ENCODE measurements at places on chromosomes 5 and 9.

- peak; percentile 73 for DNase-seq
Measured at GRCh38 chr9:4740638-4741364, at the start of gene AK3. TSS of gene AK3 (minus strand) at chr9:4741202. CDS start at chr9:4741087, 115 bp downstream.

GRCh38 chr9:129939431-129939830 is 103.6 kb downstream of the FNBP1 start:
- DNase-seq, result no peak

DNA sequence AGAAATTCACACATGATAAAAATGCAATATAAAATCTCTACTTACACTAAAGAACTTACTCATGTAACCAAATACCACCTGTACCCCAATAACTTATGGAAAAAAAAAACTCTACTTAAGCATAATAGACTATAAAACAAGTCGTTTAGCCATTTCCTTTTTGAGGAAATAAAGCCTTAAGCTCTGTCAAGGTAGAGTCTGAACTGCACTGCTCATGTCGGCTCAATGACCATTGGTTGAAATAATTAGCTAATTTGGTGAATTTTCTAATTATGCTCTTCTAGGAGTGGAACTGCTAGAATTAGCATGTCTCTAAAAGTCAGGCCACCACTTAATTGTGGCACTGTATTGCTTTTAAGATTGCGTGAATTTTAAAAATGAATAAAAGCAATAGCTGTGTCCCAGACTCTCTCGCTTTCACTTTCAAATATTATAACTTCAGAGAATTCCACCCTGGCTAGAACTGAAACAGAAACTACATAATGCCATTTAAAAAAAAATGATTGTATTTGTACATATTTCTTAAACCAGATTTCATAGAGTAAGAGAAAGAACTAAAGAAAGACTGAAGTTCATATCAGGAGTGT is 113.0 kb upstream of the PCA3 start:
- no peak for DNase-seq

DNA sequence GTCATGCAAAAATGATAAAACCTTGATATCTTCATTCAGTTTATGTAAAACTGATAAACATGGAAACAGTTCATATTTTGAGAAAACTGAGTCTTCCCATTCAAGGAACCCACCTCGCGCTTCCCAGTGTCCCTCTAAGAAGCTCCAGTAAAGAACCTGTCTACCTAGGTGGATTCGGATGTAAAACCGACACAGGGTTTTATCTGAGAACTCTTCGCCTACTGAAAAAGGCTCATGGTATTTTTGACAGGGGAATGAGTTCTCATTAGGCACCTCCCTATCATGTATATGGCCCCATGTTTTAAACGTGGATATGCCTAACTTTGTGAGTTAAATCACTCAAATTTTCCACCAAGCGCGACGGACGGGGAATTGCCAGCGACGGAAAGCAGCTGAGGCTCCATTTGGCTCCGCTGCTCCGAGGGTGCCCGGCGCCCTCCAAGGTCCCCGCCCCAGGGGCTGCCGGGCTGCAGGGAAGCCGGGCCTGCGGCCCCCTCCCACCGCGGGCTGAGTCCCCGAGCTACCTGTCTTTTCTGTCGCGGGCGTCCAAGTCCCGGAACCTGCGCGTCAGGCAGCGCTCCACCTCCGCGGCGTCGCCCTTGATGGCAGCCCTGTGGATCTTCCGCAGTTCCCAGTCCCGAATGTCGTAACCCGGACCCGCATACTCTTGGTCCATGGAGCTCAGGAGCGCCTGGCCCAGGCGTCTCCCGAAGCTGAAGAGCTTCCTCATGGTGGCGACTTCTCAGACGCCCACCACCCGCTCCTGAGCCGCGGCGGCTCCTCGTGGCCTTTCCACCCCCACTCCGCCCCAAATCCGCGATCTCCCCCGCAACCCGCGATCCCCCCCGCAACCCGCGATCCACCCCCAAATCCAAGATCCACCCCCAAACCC is 594 bp downstream of the ANKRD18A start:
- no peak for DNase-seq

DNA sequence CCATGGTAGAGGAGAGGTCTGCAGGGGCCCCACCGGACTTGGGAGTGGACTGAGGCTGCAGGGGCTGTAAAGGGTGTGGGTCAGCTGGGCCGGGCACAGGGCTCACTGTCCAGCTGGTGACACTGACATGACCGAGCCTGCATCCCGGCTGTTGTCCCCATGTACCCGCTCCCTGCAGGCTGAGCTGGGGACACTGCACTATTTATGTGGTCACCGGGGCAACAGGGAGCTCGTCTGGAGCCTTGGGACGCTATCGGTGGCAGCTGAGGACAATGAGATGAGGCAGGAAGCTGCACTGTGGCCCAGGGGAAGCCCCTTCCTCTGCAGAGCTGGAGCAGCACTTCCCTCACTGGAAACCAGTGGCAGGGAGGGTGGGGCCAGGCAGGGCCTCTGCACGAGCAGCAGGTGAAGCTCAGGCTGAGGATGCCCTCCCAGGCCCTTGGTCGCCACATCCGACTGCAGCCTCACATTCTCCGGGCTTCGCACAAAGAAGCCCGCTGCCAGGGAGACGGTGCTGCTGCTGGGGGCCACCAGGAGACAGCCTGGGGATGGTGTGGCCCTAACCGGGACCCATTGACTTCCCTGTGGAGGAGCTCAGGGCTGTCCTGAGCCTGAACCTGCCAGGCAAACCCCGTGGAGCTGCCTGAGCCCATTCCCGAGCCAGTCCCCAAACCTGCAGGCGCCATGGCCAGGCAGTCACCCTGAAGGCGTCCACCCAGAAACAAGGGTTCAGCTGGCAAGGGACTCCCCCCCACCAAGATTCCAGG is 26.4 kb downstream of the ZDHHC11B start:
- DNase-seq, result no peak

DNA sequence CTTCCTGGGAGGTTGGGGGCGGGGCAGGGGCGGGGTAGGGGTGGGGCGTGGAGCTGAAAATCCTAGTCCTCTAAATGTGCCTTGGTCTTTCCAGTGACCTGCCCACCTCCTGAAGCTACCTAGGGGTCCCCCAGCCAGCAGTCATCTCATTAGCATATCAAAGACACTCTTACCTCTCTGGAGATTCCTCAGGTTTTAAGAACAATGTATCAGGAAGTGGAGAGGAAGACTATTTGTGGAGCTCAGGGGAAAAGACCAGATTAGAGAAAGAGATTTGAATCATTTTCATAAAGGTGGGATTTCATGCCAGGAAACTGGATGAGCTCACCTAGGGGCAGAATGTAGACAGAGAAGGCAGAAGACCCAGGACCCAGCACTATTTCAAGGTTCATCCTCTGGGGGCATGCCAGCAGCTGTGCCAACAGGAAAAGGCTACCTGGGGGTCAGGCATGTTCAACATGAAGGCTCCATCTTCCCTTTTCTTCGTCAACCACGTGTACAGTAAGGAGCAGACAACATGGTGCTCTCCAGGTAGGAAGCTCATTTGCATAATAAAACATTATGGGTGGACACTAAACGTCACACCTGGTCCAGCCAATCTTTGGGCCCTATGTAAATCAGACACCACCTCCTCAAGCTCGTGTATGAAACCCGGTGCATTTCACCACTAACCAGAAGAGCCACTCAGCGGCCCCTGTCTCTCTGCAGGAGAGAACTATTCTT is 6.9 kb downstream of the GMCL2 start:
- no peak for DNase-seq

- no peak for DNase-seq
Measured at GRCh38 chr5:86964889-86965288, 302.8 kb upstream of the RASA1 start.

- DNase-seq, result no peak
Measured at GRCh38 chr5:48192-48591, 43.8 kb upstream of the PLEKHG4B start.

- DNase-seq, result no peak
Measured at GRCh38 chr5:159263569-159263905, 447 bp downstream of the UBLCP1 start.

DNA sequence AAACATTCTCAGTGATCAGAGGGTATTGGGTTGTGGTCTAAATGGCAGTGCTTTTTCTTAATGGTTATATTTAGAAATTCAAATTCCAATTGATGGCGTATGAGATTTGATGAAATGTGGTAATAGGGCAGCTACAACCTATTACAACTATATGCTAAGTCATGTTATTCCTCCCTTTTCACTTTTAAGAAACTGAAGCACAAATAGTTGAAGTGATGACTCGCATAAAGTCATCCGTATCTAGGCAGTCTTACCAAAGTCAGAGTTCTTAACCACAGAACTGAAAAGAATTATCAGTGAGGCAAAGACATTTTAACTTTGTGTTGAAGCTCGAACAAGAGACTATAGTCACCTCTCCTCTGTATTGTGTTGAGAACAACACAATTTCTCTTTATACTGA is 28.2 kb downstream of the C9orf152 start:
- DNase-seq, result no peak

- DNase-seq, result peak; percentile 67
Measured at GRCh38 chr9:5628530-5629311, at the start of gene RIC1. TSS of gene RIC1 (plus strand) at chr9:5629107. CDS start at chr9:5629310, 203 bp downstream.

GRCh38 chr5:132049093-132049492 is 11.4 kb upstream of the IL3 start:
- DNase-seq, result no peak

DNA sequence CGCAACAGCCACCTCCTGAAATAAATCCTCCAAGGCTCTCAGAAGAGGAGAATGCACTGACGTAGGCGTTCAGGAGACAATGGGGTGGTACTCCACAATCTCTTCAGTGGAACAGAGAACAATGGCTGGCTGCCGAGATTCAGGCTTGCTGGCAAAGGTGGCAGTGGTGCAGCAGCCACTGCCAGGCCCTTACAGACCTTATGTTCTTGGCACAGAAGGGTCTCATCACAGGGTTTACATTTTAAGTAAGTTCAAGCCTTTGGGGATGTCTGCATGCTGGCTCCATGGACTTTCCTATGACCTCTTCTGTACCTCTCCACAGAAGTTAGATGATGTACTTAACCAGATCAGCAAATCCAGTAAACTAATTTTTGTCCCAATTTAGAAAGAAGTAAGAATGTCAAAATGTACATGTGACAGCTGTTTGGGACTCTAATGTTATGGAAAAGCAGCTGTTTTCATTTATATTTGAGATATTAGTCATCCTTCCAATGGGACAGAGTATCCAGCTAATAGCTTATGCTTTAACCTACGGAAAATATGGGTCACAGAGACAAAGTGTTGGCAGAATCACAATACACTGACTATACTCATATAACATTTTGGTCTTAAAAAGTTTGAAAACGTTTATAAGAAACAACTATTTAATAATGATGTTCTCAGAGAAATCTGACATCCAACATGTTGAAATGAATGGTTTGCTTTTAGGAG is 180.9 kb downstream of the MAPKAP1 start:
- no peak for DNase-seq

GRCh38 chr5:73435759-73436534 is 12.6 kb downstream of the FOXD1 start:
- no peak for DNase-seq

DNA sequence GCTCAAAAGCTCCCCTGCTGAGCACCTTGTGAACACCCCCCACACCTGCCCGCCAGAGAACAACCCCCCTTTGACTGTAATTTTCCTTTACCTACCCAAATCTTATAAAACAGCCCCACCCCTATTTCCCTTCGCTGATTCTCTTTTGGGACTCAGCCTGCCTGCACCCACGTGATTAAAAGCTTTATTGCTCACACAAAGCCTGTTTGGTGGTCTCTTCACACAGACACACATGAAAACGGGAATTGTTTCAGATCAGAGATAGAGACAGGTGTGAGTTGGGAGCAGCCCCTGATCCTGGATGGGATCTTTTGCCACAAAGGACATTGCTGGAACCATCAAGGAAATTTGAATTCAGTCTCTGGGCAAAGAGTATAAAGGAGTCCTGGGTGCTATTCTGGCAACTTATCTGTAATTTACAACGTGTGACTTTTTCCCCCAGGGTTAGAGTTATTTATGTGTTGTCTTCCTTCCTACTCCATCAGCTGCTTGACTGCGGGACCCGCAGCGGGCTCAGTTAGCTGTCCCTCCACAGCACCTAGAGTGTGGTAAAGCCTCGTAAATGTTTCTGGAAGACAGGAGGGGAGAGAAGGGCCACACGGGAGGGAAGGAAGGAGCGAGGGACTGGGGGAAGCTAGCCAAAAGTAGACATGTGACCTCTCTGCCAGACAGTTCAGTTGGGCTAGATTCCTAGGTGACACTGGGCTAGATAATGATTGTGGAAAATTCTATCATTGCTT is 437.0 kb downstream of the ZNF608 start:
- DNase-seq, result no peak

DNA sequence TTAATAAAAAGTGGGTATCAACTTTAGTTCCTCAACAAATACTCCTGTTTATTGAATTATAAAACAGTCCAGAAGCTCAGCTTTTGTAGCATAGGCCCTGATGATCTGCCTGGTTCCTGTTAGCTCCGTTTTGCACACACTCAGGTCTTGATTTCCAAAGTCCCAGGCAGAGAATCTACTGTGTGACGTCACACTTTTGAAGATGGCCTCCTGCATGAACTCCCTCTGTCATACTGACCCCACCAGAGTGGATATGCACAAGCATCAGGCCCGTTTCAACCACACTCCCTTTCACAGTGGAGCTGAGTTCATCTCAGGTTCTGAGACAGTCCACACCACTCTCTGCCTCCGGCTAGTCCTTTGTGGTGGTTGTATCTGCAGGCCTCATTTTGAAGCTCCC is 353.1 kb downstream of the PTPRD start:
- no peak for DNase-seq

DNA sequence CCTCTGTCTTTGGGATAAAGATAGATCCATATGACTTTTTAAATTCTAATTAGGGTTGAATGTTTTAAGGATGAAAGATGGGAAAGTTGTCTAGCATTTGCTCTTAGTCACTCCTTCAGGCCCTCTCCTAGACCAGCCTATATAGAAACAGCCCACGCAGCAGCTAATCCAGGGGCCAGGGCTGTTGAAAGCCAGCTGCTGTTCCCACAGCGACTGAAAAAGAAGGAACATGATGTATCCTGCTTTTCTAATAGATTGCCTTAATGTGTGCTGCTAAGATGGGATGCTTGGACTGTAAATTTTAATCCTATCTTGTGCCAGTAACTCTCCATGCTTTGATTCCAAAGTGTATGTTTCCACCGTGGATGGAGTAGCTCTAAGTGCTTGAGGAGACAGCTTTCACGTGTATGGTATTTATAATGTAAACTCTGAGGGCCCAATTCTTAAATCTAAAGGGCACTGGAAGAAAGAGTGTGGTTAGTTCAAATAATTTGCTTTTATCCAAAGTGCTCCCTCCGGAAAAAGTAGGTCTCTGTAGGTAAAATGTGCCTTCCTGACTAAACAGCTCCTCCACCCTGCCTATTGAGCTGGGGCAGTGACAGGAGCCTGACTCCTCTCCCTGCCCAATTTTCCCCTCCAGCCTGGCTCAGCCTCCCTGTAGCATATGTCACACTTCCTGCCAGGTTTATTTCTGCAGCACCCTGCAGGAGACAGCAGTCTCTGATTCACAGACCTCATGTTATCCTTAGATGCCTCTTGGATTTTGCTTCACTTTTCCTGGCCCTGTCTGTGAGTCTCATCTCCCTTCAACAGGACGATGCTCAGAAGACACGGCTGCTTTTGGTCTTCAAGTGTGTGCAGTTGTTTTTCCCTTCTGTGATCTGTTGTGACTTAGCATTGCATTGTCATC is 33.2 kb downstream of the SLC36A1 start:
- DNase-seq, result no peak

- no peak for DNase-seq
Measured at GRCh38 chr5:11527652-11528349, 376.4 kb downstream of the CTNND2 start.

GRCh38 chr9:76904661-76905457 is 1.1 kb downstream of the PRUNE2 start:
- no peak for DNase-seq

GRCh38 chr9:126682113-126682810 is 68.5 kb downstream of the LMX1B start:
- no peak for DNase-seq

Measured in activated naive CD8-positive, alpha-beta T cell treated with anti-CD3 and anti-CD28 coated beads, Interleukin-2, amount 50 U/mL, for 16 hours (primary cell).